ENCODE measurements at places on chromosomes 11 and 22.
A peak's percentile ranks its signal among the peaks of the same experiment; 100 is the strongest.

DNA sequence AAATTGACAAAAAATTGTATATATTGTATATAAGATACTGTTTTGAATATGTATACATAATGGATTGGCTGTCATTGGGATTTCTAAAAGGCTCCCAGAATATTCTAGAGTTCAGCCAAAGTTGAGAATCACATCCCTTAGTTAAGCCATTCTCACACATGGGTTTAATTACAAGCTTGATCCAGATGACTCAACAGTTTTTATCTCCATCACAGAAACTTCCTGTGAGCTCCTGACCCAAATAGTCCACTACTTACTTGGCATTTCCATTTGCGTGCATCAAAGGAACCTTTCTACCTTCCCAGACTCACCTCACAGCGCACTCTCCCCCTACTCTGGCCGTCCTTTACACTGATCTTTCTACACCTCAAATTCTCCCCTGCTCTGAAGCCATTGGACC, 184.8 kb upstream of the ARHGAP20 start:
- DNase-seq, result no peak

DNA sequence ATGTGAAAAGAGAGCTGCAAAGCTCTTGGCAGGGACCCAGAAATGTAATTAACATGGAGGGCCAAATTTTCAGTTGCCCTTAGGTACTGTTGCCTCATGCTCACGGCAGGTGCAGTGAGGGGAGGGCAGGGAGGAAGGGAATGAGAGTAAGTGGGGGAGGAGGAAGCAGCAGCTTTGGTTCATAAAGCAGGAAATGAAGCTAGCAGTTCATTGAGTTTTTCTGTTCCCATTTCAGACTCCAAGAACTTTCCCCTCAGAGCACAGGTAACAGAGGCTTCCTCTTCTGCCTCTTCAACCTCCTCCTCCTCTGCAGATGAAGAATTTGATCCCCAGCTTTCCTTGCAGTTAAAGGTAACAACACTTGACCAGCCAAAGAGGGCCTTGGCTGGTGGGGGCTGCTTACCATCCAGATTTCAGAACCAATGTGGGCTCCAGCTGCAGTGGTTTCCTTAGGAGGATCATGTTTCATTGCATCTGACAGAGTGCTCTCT, 57.9 kb upstream of the PARVA start:
- no peak for DNase-seq

DNA sequence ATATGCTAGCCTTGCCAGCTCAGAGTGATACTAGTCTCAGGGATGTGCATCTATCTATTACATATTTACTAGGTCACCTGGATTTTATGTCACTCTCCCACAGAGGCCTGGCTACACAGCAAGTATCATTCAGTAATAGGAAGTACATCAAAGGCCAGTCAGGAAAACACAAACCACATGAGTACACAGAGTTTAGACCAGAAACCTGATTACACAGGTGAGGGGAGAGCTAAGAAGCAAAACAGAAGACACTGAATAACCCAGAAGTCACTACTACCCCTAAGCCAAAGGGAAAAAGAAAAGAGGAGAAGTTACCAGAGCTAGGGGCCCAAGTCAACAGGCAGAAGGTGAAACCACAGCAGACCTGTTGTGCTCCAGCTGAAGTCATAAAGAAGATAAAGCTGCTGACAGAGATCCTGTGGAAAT, 13.3 kb downstream of the LPXN start:
- no peak for DNase-seq

DNA sequence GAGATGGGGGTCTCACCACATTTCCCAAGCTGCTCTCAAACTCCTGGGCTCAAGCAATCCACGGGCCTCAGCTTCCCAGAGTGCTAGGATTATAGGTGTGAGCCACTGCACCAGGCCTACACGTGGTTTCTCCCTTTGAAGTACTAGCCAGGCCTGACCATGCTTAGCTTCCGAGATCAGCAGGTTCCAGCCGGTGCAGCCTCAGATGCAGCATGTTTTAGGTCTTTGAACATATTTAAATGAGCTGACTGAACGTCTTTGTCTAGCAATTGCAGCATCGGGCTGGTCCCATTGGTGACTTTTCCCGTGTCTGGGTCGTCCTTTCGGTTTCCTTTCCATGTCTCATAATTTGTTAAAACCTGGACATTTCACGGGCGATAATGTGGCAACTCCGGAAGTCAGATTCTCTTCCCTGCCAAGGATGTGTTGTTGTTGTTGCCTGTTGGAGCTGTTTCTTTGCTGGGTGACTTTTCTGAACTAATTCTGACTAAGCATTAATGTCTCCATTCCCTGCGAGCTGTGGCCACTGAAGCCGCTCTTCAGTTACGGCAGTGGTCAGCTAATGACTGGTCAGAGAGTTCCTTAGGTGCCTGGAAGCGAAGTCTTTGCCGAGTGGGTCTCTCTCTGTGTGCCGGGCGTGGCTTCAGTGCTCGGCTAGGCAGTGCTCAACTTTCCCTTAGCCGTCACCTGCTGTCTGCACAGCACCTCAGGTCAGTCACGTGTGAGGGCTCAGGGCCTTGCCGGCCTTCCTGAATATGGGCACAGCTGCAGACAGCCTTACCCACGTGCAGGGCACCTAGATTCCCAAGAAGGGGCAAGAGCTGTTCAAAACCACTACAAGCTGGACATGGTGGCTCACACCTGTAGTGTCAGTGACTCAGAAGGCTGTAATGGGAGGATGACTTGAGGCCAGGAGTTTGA, 3.8 kb upstream of the CYP2D6 start:
- peak; percentile 41 for DNase-seq

GRCh38 chr11:128790196-128790595, 76.9 kb downstream of the KCNJ1 start:
- no peak for DNase-seq

GRCh38 chr22:17489101-17489500, 74.2 kb upstream of the SLC25A18 start:
- no peak for DNase-seq

DNA sequence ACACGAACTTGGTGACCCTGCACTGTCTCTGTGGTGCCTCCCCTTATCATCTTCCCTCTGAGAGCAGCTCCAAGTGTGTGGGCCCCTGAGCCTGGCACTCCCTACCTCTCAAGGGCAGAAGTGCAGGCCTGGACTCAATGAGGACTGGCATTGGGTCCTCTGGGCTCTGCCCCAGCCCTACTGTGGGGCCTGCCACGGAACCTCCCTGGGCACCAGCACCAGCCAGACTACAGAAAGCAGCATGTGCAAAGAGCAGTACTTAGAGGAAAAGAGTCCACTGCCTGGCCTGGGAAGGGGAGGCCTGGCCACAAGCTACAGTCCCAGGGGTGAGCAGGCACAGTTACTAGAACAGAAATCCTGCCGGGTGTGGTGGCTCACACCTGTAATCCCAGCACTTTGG, 222.5 kb downstream of the DSCAML1 start:
- no peak for DNase-seq

DNA sequence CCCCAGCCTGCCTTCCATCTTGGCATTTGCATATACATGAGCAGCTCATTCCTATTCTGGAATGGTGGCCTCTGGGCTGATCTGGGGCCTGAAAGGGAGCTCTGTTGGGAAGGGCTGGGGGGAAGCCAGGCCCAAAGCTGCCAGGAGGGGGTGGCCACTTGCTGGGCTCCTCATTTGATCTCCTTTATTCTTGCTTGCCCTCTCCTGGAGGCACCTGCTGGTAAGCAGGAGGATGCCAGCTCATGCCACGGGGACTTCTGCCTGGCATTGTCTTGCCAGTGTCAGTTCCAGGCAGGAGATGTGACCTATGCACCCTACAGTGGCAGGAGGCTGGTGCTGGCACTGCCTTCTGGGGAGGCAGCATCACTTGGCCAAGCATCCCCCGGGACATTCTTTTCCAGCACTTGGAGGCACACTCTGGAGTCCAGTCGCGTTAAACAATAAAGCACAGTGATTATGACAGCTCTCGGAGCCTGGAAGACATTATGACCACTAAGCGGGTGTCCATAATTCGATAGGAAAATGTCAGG, 128.3 kb downstream of the NTM start:
- no peak for DNase-seq

GRCh38 chr22:27405672-27406388, 395.7 kb downstream of the MN1 start:
- DNase-seq, result peak; percentile 83

- no peak for DNase-seq
Observed at GRCh38 chr11:103368145-103368544, 258.9 kb downstream of the DYNC2H1 start.

DNA sequence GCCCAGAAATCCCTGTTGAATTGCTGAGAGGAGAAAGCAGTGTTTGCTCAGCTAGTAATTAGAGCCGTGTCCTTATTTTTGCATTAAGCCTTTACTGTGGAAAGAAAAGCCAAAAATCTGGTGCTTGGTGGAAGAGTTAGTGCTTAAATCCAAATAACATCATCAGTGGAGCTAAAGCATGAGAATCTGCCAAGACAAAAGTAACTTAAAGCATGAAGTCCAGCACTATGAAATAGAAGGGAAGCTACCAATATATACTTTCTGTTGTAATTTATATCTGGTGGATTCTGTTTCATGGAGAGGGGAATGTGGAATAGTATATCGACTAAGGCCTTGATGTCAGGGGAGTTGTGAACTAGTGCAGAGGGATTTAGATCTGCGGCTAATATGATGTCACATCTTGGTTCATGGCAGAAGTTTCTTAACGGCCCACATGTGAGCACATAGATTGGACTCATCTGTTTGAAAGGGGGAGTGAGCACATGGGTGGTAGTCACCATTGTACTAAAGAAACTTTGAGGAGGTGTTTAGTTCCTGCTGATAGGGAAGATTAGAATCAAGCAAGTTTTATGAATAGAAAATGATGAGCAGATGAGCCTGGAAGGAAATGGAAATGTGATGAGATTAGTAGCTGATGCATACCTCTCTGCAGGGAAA, 224.4 kb upstream of the MTNR1B start:
- DNase-seq, result no peak

DNA sequence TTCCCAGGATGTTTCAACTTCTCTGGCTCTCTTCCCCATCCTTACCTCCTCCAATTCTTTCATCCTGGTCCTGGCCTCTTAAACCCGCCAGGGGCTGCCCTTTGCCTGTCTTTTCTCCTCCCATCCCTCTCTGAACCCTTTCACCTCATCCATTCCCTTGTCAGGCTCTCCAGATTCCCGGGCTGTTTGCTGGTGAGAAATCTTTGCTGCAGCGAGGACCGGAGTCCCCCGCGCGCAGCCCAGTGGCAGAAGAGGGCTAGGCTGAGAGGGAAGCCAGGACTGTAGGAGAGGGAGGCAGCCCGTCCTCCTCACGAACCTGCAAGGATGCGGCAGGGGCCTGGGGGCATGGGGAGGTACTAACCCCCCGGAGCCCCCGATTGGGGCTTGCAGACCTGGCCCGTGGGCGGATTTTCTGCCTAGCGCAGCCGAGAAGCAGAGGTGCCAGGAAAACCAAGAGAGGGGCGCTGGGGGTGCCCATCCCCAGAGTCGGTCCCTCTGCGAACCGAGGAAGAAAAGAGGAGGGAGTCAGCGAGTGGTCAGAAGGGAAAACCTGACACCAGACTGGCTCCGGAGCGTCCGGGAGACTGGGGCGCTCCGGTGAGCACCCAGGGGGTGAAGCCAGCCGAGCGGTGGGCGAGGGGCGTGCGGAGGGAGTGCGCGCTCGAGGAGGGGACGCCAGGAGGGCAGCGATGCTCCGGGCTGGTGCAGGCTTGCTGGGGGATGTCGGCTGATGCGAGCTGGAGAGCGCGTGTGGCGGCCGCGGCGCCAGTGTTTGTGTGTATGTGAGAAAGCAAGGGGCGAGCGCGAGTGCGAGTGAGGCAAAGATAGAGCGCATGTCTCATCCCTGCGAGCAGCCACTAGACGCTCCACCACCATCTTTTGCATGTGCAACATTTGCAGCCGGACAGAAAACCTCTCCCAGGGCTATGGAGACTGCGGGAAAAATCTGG, at the start of gene GRIA4:
TSS of gene GRIA4 (plus strand) at position 242 of the 950 bp plus-strand sequence. CDS start 925 bp downstream, outside the sequence.
- DNase-seq, result peak; percentile 26

DNA sequence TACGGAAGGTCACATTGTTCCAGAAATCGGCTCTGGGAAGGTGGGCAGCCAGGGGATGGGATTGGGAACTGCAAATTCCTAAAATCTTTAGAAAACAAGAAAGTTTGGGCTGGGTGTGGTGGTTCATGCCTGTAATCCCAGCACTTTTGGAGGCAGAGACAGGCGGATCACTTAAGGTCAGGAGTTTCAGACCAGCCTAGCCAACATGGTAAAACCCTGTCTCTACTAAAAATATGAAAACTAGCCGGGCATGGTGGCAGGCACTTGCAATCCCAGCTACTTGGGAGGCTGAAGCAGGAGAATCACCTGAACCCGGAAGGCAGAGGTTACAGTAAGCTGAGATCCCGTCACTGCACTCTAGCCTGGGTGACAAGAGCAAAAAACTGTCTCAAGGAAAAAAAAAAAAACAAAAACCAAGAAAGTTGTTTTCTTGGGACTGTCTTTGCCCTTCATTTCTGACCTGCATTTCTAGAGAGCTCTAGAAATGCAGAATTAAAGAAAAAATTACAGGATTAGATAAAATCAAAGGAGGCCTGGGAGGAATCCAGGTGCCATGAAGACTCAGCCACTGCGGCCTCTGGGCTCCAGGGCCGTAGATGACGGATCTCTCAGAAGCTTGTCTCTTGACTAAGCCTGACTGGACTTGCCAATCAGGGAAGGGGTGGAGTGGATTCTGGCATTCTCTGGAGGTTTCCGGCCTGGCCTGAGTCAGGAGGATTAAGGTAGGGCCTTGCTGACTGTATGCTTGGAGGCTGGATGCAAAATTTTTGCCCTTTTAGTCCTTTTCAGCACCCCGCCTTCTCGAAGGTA, 5.3 kb upstream of the MALAT1 start:
- DNase-seq, result peak; percentile 60

- no peak for DNase-seq
Observed at GRCh38 chr11:74185285-74185684, 14.2 kb downstream of the PPME1 start.

DNA sequence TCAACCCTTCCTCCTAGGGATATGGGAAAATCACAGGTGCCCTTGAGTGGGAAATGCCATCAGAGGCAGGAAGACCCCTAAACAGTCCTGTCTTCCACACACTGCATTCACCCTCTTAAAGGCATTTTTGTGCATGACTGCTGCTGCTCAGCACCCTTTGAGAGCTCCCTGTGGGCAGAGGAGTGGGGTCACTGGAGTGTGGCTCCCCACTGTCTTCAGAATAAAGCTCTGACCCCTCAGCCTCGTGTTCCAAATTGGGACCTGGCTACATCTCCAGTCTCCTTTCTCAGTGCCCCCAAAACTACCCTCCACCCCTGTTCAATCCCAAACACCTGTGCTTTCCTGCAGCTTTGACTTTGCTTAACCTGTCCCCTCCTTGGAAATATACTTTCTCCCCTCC, 46.6 kb downstream of the CHRDL2 start:
- DNase-seq, result no peak

GRCh38 chr11:31810779-31811647, at the start of gene PAX6:
TSS of gene PAX6 (minus strand) at chr11:31811322. CDS start at chr11:31806411, 4,911 bp downstream.
- DNase-seq, result peak; percentile 90
